ENCODE measurements at places on chromosomes 13 and 19. TPM values are rescaled to one million over a fixed set of nuclear protein-coding genes. Genes with fewer than 3 reads are reported as not detected.
A peak's percentile ranks its signal among the peaks of the same experiment; 100 is the strongest.

Gene MYO9B
- 73.1 TPM for total RNA-seq

Gene CD70
- total RNA-seq = 3.1 TPM

Gene NBEA
- 0.26 TPM for total RNA-seq

Gene PABPC3
- total RNA-seq = 1.3 TPM

Gene TNNI3
- total RNA-seq = not detected

Gene CCNA1
- 0.59 TPM for total RNA-seq

Gene MEIOSIN
- total RNA-seq = not detected

Gene TGFBR3L
- 1.7 TPM for total RNA-seq

Gene ANKLE1
- total RNA-seq = 8.6 TPM

Gene IGFL3
- total RNA-seq = not detected

- DNase-seq = no peak
These were observed 9.5 kb downstream of the GAS6 start for GRCh38 chr13:113854238-113855011.

- no peak for DNase-seq
These were observed 26.5 kb downstream of the GPR18 start for GRCh38 chr13:99231721-99232120.

GRCh38 chr19:5131506-5132205 is 162.7 kb downstream of the KDM4B start:
- DNase-seq = no peak

DNA sequence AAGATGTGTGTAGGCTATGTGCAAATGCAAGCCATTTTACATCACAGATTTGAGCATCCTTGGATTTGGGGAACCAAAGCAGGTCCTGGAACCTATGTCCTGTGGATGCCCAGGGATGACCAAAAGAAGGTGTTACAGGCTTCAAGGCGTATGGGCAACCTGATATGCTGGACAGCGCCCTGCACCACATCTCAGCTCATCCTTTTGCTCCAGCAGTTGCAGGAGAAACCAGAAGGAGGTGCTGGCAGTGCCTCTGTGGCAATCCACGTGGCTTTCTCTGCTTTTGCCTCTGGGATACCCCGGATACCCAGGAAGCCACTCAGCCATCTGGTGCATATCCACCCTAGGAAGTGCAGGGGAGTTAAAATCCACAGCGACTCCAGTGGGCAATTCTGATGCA is 110.3 kb upstream of the VSTM2B start:
- DNase-seq = no peak

DNA sequence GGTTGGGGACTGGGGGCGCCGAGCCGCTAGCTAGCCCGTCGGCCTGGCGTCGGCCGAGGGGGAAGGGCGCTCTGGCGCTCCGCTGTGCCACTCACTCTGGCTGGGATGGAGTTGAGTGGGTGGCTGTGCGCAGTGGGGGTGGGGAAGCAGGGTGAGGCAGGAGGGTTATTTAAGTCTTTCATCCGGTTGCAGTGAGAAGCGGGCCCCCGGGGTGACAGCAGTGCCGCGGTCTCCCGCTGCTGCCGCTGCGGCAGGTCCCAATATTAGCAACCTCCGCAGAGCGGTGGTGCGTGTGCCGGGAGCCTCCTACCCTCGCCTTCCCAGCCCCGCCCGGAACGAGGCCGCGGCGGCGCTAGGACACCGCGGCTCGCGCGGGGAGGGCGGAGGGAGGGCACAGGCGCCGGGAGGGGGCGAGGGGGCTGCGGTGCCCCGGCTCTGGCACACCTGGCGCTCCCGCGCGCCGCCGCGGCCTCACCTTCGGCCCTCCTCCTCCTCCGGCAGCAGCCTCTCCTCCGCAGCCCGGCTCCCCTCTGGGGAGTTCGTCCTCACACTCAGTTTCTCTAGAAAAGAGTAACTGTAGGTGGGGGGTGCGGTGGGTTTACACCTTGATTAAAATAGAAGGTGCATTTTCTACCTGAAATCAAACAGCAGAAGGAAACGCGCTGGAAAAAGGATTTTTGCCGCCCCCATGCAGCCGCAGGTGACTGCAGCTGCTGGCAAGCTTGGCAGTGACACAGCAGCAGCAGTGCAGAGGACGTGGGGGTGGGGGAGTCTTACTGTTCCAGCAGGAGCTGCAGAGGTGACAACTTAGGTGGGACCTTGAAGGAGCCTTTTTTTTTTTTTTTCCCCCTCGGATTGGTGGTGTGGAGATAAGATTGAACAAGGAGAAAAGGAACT is 4.5 kb downstream of the FGF9 start:
- peak; percentile 72 for DNase-seq

GRCh38 chr19:57566396-57567265 is 7.0 kb upstream of the ZNF550 start:
- peak; percentile 15 for DNase-seq

GRCh38 chr19:1503089-1503924 is 9.5 kb downstream of the ADAMTSL5 start:
- peak; percentile 72 for DNase-seq

GRCh38 chr13:30847650-30848307 is 58.3 kb upstream of the MEDAG start:
- peak; percentile 45 for DNase-seq

GRCh38 chr19:13195678-13196077 is 45.5 kb downstream of the IER2 start:
- DNase-seq = peak; percentile 75

GRCh38 chr19:46945694-46946489 is 73.7 kb upstream of the NPAS1 start:
- no peak for DNase-seq

- no peak for DNase-seq
These were observed 251.2 kb upstream of the SGCG start for GRCh38 chr13:22929381-22930126.

- no peak for DNase-seq
These were observed 69.6 kb downstream of the RYR1 start for GRCh38 chr19:38503077-38503410.

DNA sequence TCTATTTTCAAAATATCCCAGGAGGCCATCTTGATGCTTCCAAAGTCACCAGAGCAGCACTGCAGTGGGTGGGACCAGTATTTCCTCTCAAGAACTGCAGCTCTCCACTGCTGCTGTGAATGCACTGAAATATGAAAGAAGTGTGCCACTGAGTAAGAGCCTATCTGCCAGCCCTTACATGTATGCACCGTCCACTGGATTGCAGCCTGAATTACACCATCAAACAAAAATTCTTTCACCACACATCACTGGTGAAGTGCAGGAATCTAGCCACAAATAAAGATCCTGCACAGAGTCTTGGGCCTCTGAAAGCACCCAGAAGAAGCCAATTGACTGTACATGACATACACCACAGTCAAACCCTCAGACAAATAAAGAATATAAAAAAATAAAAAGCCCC is 249.0 kb downstream of the LHFPL6 start:
- DNase-seq = no peak

- DNase-seq = no peak
These were observed 62.9 kb downstream of the CHST8 start for GRCh38 chr19:33684538-33685232.

- no peak for DNase-seq
These were observed 36.0 kb downstream of the MBNL2 start for GRCh38 chr13:97257800-97258799.

GRCh38 chr19:10761443-10762250 is 43.8 kb downstream of the DNM2 start:
- DNase-seq = no peak

GRCh38 chr13:24223341-24224231 is 63.1 kb downstream of the SPATA13 start:
- DNase-seq = no peak

- no peak for DNase-seq
These were observed 77.3 kb downstream of the OLFM4 start for GRCh38 chr13:53105890-53106289.

- DNase-seq = no peak
These were observed 804 bp upstream of the MIER2 start for GRCh38 chr19:345320-345879.
